ENCODE measurements at places on chromosomes 1 and 21. TPM values are rescaled to one million over a fixed set of nuclear protein-coding genes. Genes with fewer than 3 reads are reported as not detected.

KCNE2 gene
- 0.07 TPM for polyA plus RNA-seq

NR1I3 gene
- 0.23 TPM for polyA plus RNA-seq

CAMTA1 gene
- polyA plus RNA-seq: 191 TPM

KCNJ10 gene
- 0.08 TPM for polyA plus RNA-seq

EDN2 gene
- 0.23 TPM for polyA plus RNA-seq

MACO1 gene
- polyA plus RNA-seq: 11.8 TPM

Measured in heart left ventricle (tissue), 16 donors.